Nephron progenitor cell (in vitro differentiated cells): ENCODE measurements at places on chromosomes 3 and 15.

DNA sequence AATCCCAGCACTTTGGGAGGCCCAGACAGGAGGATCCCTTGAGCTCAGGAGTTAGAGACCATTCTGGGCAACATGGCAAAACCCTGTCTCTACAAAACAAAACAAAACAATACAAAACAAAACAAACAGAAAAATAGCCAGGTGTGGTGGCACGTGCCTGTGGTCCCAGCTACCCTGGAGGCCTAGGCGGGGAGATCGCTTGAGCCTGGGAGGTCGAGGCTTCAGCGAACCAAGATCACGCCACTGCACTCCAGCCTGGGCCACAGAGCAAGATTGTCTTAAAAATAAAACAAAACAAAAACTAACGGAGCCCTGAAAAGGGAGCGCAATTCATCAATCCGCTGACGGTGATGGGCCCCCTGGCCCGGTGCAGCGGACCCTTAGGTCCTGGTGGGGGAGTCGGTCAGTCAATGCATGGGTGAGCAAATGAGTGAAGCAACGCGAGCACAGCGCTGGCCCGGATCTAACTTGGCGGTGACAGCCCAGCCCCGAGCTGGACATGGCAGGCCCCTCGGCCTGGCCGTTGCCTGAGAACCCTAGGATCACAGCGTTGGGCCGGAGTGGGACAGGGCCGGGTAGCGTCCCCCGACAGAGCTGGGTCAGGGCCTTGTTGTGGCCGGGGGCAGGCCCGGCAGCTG, 52.4 kb upstream of the BLM start:
- no peaks in the 10 kb centered on the region for H3K36me3 ChIP-seq
- peaks cover 19% of the 10 kb centered on the region for H3K4me1 ChIP-seq
- no peak overlapping the region for H3K27ac ChIP-seq
- no peak overlapping the region for H3K4me3 ChIP-seq
- H3K27me3 ChIP-seq: no peaks in the 10 kb centered on the region

- no peak overlapping the region for H3K4me3 ChIP-seq
- H3K4me1 ChIP-seq: peaks cover 6% of the 10 kb centered on the region
- peaks cover 6% of the 10 kb centered on the region for H3K27me3 ChIP-seq
- DNase-seq: no peak
These were observed 56.2 kb upstream of the PTPRG start for GRCh38 chr3:61505197-61505596.

DNA sequence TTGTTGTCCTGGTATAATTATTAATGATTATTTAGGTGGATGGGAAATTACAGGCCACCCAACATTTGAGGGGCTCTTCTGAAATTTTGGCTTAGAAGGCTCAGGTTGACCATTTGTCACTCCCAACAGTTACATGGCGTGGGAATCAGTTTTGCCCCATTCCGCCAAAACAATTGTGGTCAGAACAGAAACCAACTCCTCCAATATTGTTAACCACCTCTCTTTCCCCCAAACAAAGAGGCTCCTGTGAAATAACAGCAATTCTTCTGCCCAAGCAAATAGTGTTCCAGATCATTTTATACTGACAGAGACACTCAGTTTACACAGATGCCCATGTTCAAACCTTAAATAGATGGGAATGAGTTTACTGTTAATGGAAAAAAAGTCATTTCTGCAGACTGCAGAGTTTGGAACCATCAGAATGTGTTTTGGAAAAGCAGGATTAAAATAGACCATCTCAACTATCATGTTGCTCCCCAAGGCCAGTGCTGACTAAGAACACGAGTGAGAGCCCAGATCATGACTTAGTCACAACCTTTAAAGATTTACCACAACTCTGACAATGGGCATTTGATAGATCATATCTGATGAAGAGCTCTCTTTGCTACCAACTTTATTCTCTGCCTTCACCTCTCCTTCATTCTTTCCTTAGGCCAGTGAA, 102.1 kb downstream of the DUT start:
- DNase-seq: no peak
- H3K36me3 ChIP-seq: peaks cover 20% of the 10 kb centered on the region
- H3K4me1 ChIP-seq: no peaks in the 10 kb centered on the region

- H3K4me3 ChIP-seq: no peak overlapping the region
- peaks cover 10% of the 10 kb centered on the region for H3K27me3 ChIP-seq
These were observed 32.4 kb downstream of the LSM3 start for GRCh38 chr3:14210843-14211594.

DNA sequence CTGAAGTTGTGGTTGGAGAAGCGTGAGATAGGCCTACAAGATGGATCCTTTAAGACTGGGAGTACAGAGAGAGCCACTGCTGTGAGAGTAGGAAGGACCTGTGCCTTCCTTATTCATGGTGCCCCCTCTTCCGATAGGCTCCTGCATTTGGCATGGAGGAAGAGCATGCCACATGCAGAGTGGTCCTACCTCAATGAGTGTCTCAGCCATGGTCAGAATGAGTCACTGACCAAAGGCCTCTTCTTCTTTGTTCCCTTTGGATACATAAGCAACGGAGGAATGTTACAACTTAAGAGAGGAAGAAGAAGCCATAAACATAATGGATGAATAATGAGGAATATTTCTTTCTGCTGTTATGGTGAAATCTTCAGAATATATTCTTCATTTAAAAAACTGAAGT, 681.2 kb upstream of the GRM7 start:
- H3K36me3 ChIP-seq: no peaks in the 10 kb centered on the region
- no peak overlapping the region for H3K27ac ChIP-seq
- no peak overlapping the region for H3K4me3 ChIP-seq
- no peak for DNase-seq
- no peaks in the 10 kb centered on the region for H3K4me1 ChIP-seq

DNA sequence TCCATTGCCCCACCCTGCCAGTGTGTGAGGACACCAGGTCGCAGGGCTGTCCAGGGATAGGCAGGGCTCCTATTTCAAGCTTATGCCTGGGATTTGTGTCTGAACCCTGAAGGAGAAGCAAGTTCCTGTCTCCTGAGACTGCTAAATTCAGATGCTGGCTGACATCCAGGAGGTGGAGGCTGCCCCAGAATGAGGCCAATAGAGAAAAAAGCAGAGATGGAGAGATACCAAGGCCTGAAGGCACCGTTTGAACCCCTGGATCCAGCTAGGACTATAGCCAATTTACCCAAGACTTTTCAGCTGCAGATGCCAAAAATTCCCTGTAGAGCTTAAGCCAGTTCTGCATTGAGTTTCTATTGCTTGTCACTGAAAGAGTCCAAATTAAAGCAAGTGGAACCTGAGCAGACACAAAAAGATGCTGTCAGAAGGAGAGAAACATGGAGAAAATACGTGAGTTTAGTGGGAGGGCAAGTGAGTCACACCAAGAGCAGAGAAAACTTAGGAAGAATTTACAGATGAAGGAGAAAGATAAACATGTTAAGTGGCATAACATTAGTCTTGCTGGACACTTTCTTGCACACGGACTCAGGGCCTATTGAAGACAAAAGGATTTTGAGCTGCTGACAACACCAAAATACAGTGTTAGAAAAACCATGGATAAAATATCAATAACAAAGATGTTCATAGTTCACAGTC, 148.6 kb downstream of the CNTN3 start:
- H3K27me3 ChIP-seq: no peaks in the 10 kb centered on the region
- H3K4me1 ChIP-seq: peaks cover 15% of the 10 kb centered on the region
- no peak overlapping the region for H3K27ac ChIP-seq

GRCh38 chr15:100762913-100763834, 116.5 kb upstream of the ALDH1A3 start:
- H3K27me3 ChIP-seq: peaks cover 2% of the 10 kb centered on the region
- H3K36me3 ChIP-seq: no peaks in the 10 kb centered on the region
- H3K4me1 ChIP-seq: peaks cover 50% of the 10 kb centered on the region
- no peak overlapping the region for H3K27ac ChIP-seq
- no peak overlapping the region for H3K4me3 ChIP-seq

GRCh38 chr3:182078929-182079328, 367.2 kb downstream of the SOX2 start:
- no peaks in the 10 kb centered on the region for H3K4me1 ChIP-seq
- no peaks in the 10 kb centered on the region for H3K36me3 ChIP-seq
- H3K4me3 ChIP-seq: no peak overlapping the region
- no peak overlapping the region for H3K27ac ChIP-seq
